IMR-90 (cell line): ENCODE measurements at places on chromosomes 12 and 14. TPM values are rescaled to one million over a fixed set of nuclear protein-coding genes. Genes with fewer than 3 reads are reported as not detected.

Gene FSCB
- total RNA-seq = under 0.01 TPM in 1 of 2 replicates, not detected in the other

Gene NIN
- 98.4 and 99.2 TPM in 2 replicates for total RNA-seq

Gene NOXRED1
- under 0.01 TPM in 2 replicates for total RNA-seq

Gene IFT43
- 29.4 and 41.4 TPM in 2 replicates for total RNA-seq

Gene FAM222A
- under 0.01 TPM in 2 replicates for total RNA-seq

Gene PLD4
- not detected in 2 replicates for total RNA-seq

Gene CCDC197
- not detected in 2 replicates for total RNA-seq

DNA sequence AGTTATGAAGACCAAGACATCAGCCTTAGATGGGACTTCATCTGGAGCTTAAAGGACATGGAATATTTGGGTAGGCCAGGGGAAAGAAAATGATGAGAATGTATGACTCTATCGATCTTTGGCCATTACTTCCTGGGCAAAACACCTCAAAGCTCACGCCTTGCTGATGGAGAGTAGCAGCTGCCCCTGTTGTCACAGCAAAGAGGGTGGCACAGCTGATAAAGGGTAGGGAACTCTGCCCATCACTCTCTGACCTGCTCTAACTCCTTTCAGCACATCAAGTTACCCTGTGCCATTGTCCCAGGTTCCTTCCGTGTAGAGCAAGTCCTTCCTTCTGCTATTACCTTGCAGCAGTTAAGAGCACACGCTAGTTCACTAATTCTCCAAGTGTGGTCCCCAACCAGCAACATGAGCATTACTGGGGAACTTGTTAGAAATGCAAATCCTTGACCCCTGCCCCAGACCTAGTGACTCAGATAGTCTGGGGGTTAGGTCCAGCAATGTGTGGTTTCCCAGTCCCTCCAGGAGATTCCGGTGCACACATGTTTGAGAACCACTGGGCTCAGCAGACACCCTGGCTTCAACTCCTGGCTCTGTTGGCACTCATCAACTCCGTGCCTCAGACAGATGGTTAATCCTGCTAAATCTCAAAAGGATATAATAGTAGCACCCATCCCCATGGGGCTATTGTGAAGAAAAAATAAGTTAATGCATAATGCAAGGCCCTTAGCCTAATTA is 93.7 kb upstream of the EEA1 start:
- no peaks in the 10 kb centered on the region for H3K36me3 ChIP-seq
- H3K4me3 ChIP-seq = no peak overlapping the region
- no peaks in the 10 kb centered on the region for H3K27me3 ChIP-seq
- H3K4me1 ChIP-seq = no peaks in the 10 kb centered on the region
- peak; percentile 41 for DNase-seq

DNA sequence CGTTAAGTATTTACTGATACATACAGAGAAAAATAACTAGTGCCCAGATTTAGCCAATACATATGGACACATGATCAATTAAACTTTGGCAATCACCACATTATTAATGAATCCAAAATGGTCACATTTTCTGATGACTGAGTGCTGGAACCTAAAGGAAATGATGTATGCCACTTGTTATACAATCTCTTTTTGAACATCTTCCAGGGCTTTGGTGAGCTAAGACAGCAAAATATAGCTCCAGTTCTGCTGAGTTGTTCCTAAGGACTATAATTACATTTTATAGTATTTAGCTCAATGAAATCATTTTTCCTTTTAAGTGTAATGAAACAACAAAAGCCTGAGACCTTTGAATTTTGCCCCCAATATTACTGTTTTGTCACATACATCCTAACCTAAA is 329.1 kb upstream of the ATP2B1 start:
- H3K36me3 ChIP-seq = no peaks in the 10 kb centered on the region
- no peaks in the 10 kb centered on the region; the same call in 1 of the 2 replicates for H3K4me1 ChIP-seq
- no peaks in the 10 kb centered on the region for H3K27me3 ChIP-seq
- DNase-seq = peak; percentile 51

DNA sequence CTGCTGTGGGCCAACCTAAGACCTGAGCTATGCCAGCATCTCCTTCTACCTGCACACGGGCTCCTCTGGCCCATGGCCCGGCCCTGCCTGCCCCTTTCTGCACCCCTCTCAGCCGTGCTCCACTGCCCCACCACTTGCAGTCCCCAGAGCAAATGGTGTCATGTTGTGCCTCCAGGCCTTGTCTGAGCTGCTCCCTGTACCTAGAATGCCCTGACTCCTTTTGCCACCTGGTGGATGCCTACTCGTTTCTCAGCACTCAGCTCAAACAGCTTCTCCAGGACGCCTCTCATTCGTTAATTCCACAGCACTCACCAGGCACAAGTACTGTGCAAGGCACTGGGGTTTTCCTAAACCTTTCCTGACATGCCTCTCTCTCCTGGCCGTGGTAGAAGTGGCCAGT is 63.2 kb upstream of the PNMA1 start:
- DNase-seq = no peak
- H3K4me1 ChIP-seq = peaks cover 6% of the 10 kb centered on the region; the same call in 1 of the 2 replicates
- no peak overlapping the region for H3K27ac ChIP-seq
- H3K27me3 ChIP-seq = no peaks in the 10 kb centered on the region
- no peaks in the 10 kb centered on the region for H3K36me3 ChIP-seq

GRCh38 chr14:68122651-68123050 is 303.1 kb downstream of the RAD51B start:
- no peak overlapping the region for H3K27ac ChIP-seq
- no peaks in the 10 kb centered on the region for H3K27me3 ChIP-seq
- H3K4me3 ChIP-seq = no peak overlapping the region
- H3K36me3 ChIP-seq = no peaks in the 10 kb centered on the region
- DNase-seq = no peak
- peaks cover 4% of the 10 kb centered on the region; the same call in 1 of the 2 replicates for H3K4me1 ChIP-seq

DNA sequence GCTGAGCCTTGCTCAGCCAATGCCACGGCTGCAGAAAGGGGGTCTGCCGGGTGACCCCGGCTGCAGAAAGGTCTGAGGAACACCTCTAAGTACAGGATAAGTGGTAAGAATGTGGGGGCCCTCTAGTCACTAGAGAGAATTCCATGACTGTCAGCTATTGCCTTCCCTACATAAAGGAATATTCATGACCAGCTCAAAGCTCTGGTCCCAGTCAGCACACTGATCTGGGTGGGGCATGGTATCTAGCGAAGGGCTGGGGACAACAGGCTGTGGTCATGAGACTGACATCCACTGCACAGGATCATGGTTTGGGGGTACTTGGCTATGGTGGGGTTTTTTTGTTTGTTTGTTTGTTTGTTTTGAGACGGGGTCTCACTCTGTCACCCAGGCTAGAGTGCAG is 42.1 kb downstream of the DCAF4 start:
- peaks cover 30% of the 10 kb centered on the region for H3K36me3 ChIP-seq
- H3K27ac ChIP-seq = no peak overlapping the region
- no peak overlapping the region for H3K4me3 ChIP-seq
- no peaks in the 10 kb centered on the region for H3K27me3 ChIP-seq
- no peak for DNase-seq

- DNase-seq = no peak
- no peak overlapping the region for H3K27ac ChIP-seq
- H3K27me3 ChIP-seq = peaks cover 2% of the 10 kb centered on the region
- no peak overlapping the region for H3K4me3 ChIP-seq
Observed at GRCh38 chr12:32478858-32479725, 79.7 kb downstream of the FGD4 start.

GRCh38 chr12:43009846-43010240 is 420.3 kb upstream of the PRICKLE1 start:
- no peak overlapping the region for H3K4me3 ChIP-seq
- H3K4me1 ChIP-seq = no peaks in the 10 kb centered on the region
- no peaks in the 10 kb centered on the region for H3K36me3 ChIP-seq
- H3K27ac ChIP-seq = no peak overlapping the region
- no peaks in the 10 kb centered on the region for H3K27me3 ChIP-seq

DNA sequence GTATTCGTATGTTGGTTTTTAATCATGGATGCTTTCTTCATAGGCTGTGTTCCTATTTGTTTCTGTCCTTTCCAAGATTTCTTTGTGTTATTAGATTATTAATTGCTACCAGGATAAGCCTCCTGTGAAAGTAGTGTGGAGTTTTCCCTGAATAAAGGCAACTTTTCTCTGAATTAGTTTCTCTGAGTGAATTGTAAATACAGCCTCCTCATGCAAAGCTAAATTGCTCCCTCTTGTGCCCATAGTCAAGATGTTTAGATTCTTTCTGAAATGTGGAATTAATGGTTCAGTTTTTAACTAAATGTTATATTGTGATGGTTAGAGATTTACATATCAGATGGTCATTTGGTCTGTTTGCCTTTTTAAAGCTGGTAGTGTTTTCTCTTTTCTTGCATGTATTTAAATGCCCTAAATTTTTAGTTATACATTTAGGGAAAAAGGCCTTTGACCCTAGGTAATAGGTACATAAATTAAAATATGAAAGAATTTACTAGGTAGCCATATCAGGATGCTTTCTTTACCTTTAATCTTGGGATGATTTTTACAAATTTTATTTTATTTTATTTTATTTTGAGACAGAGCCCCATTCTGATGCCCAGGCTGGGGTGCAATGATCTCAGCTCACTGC is 8.9 kb downstream of the APAF1 start:
- H3K27ac ChIP-seq = no peak overlapping the region
- H3K4me1 ChIP-seq = no peaks in the 10 kb centered on the region
- H3K27me3 ChIP-seq = no peaks in the 10 kb centered on the region
- peaks cover 25% of the 10 kb centered on the region for H3K36me3 ChIP-seq
- no peak overlapping the region for H3K4me3 ChIP-seq

DNA sequence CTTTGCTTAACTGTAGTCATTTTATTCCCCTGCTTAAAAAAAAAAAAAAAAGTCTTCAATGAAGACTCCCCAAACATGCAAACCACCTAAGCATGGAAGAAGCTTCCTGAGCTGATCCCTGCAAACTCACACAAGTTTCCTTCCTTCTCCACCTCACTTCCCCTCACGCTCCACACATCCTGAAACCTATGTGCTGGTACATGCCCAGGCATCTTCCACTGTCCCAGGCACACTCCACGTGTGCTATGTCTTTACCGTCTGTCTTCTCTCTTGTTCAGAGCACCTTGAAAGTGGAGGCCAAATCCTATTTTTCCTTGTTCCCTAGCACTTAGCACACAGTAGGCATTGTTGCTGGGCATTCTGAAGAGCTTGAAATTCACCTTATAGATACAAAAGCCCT is 13.4 kb downstream of the LRIG3 start:
- H3K27ac ChIP-seq = peak overlapping the region; percentile 61; the same call in 1 of the 2 replicates
- DNase-seq = no peak
- H3K36me3 ChIP-seq = peaks cover 41% of the 10 kb centered on the region

GRCh38 chr12:72273851-72274351 is 1.7 kb downstream of the TRHDE start:
- DNase-seq = no peak
- no peaks in the 10 kb centered on the region for H3K27me3 ChIP-seq
- H3K4me1 ChIP-seq = peaks cover 5% of the 10 kb centered on the region; the same call in 1 of the 2 replicates
- no peaks in the 10 kb centered on the region for H3K36me3 ChIP-seq

DNA sequence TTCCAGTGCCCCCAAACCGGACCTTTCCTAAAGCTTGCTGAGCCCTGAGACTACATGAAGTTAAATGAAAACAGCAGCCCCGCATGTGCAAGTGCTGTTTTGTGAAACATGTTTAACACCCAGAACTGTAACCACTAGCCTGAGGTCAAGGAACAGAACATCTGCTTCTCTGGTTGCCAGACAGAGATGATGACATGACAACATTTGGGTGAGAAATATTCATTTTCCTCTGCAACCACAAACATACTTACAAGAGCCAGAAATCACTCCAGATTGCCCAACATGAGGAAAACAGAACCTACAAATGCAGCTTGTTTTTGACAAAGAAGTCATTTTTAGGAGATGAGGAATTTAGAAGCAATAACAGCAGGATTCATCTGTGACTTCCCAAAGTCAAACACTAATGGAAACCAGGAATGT is 110.4 kb downstream of the BCAT1 start:
- H3K4me3 ChIP-seq = no peak overlapping the region
- H3K4me1 ChIP-seq = peaks cover 12% of the 10 kb centered on the region
- peaks cover 12% of the 10 kb centered on the region; the same call in 1 of the 2 replicates for H3K36me3 ChIP-seq
- DNase-seq = peak; percentile 87
- no peak overlapping the region for H3K27ac ChIP-seq

DNA sequence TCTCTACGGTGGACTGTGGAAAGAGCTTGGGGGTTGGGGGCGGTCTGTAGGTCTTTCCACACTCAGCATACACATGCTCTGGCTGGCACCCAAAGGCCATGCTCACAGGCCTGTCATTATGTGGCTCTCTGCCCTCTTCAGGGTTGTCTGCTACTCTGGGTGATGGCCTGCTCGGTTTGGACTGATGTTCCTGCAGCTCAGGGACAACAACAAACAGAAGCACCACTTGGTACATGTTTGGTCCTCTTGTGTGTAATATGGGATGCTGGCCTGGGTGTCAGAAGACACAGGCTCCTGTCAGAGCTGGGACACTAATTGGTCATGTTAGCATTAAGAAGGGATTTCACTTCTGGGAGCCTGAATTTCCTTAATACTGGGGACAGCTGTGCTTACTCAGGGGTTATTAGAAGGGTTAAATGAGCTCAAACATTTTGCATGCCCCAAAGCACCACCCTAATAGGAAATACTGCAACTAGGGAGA is 32.7 kb upstream of the SELPLG start:
- peaks cover 14% of the 10 kb centered on the region for H3K36me3 ChIP-seq
- no peak overlapping the region for H3K4me3 ChIP-seq
- peaks cover 28% of the 10 kb centered on the region for H3K4me1 ChIP-seq
- peak overlapping the region; percentile 62 for H3K27ac ChIP-seq
- DNase-seq = peak; percentile 51
- H3K27me3 ChIP-seq = no peaks in the 10 kb centered on the region

GRCh38 chr12:130434560-130434959 is 96.9 kb downstream of the PIWIL1 start:
- H3K36me3 ChIP-seq = no peaks in the 10 kb centered on the region
- no peaks in the 10 kb centered on the region for H3K4me1 ChIP-seq
- no peak overlapping the region for H3K4me3 ChIP-seq

DNA sequence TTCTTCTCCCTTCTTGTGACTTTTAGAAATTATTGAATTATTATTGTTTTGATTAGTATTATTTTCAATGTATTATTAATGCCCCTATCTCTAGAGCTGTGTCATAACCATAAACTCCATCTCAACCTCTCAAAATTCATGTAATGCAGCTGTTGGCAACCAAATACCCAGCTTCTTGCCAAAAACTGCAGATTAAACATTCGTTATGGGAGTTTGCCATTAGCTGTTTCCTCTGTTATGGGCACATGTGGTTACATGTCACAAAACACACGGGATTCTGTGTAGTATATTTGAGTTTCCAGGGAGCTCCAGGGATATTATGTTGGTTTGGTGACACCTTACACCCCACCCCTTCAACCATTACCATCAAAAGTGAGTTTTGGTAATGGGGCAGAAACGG is 2.8 kb upstream of the ALX1 start:
- no peaks in the 10 kb centered on the region for H3K36me3 ChIP-seq
- H3K27ac ChIP-seq = no peak overlapping the region
- DNase-seq = no peak
- H3K4me3 ChIP-seq = no peak overlapping the region

GRCh38 chr12:65955452-65955851 is 131.2 kb downstream of the HMGA2 start:
- peaks cover 7% of the 10 kb centered on the region for H3K36me3 ChIP-seq
- no peak overlapping the region for H3K4me3 ChIP-seq
- H3K4me1 ChIP-seq = peaks cover 11% of the 10 kb centered on the region
- no peak for DNase-seq
